ENCODE measurements at places on chromosomes 2 and 18.

DNA sequence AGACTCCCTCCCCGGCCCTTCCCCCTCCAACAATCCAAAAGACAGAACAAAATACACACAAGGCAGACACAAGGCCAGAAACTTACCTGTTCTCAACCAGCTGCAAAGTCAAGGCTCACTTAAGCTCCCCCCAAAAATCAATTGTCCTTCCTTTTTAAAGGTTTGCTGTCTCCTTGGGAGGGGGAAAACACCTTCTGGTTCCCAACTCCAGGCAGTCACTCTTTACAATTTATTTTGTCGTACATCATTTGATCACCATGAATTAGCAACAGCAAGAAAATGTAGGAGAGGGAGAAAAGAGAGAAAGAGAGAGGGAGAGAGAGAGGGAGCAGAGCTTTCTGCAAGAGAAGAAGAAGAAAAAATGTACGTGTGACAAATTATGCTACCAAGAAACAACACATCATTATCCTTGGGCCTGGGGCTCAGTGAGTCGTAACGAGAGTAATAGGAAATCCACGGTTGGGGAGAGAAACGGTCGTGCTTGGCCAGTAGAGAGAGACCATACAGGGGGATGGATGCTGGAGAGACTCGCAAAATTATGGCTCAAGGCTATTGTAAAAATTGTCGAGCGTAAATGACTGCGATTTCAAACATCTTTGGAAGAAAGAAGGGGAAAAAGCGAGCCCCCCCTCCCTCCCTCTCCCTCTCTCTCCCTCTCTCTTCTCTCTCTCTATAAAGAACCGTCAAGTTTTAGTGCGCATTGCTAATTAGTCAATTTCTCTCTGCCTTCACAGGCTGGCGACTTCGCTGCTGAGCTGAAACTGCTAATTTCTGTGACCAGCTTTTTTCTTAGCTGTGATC is at the start of gene KLHL14:
Gene KLHL14, minus strand, starts transcription at position 443 of the 801 bp plus-strand sequence. CDS start 2,432 bp downstream, outside the sequence.
- H3K27me3 ChIP-seq: peaks cover 51% of the 10 kb centered on the region
- H3K4me1 ChIP-seq: peaks cover 40% of the 10 kb centered on the region
- no peak within 1 kb of the TSS for H3K27ac ChIP-seq
- no peak for ATAC-seq
- peak within 1 kb of the TSS; percentile 15 for H3K4me3 ChIP-seq

GRCh38 chr18:6058941-6059340 is 163.6 kb upstream of the TMEM200C start:
- no peaks in the 10 kb centered on the region for H3K27me3 ChIP-seq
- H3K4me3 ChIP-seq: no peak overlapping the region
- H3K36me3 ChIP-seq: no peaks in the 10 kb centered on the region
- no peaks in the 10 kb centered on the region for H3K4me1 ChIP-seq
- peak overlapping the region; percentile 1 for H3K27ac ChIP-seq
- ATAC-seq: no peak

DNA sequence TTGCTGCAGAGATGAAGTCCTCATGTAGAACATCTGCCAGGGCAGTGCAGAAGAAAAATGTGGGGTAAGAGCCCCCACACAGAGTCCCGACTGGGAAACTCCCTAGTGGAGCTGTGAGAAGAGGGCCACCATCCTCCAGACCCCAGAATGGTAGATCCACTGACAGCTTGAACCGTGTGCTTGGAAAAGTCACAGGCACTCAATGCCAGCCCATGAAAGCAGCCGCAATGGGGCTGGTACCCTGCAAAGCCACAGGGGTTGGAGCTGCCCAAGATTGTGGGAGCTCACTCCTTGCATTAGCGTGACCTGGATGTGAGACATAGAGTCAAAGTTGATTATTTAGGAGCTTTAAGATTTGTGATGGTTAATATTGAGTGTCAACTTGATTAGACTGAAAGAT is 197.8 kb downstream of the CCDC102B start:
- no peak overlapping the region for H3K27ac ChIP-seq
- no peaks in the 10 kb centered on the region for H3K36me3 ChIP-seq
- no peaks in the 10 kb centered on the region for H3K4me1 ChIP-seq
- no peak for ATAC-seq
- H3K27me3 ChIP-seq: no peaks in the 10 kb centered on the region

DNA sequence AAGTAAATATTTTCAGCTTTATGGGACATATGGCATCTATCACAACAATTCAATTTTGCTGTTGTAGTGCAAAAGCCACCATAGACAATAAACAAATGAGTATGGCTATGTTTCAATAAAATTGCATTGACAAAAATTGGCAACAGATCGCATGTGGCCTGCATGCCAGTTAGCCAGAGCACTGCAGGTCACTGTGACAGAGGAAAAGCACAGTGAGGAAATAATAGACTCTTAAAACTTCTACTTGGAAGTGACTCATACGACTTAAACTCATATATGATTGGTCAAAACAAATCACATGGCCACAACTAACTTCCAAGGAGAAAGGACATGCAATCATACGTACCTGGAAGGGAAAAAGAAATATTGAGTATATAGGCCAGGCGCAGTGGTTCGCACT is 44.4 kb downstream of the EXOC6B start:
- H3K27ac ChIP-seq: no peak overlapping the region
- H3K4me1 ChIP-seq: peaks cover 18% of the 10 kb centered on the region
- no peak overlapping the region for H3K4me3 ChIP-seq
- no peaks in the 10 kb centered on the region for H3K36me3 ChIP-seq

- no peaks in the 10 kb centered on the region for H3K27me3 ChIP-seq
- H3K36me3 ChIP-seq: peaks cover 8% of the 10 kb centered on the region
- ATAC-seq: peak; percentile 67
These were observed 74.2 kb downstream of the RAB31 start for GRCh38 chr18:9782073-9782857.

GRCh38 chr2:109331081-109331480 is 202.1 kb downstream of the SH3RF3 start:
- ATAC-seq: no peak
- peaks cover 26% of the 10 kb centered on the region for H3K4me1 ChIP-seq

DNA sequence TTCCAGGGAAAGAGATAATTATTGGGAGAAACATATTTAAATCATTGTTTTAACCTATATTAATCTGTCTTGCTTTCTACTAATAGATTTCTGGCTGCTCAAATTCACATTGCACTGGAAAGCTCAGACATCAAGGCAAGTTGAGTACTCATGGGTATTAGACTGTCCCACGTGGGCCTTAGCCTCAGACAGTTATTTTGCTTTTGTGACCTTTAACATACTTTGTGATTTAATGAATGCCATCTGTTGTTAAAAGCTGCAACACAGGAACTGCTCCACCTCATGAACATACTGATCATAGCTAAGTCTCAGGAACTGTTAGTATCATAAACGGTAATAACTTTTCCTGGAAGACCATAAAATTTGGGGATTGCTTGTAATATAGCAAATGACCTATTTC is 2.7 kb upstream of the LCT start:
- peaks cover 29% of the 10 kb centered on the region for H3K36me3 ChIP-seq
- H3K4me3 ChIP-seq: no peak overlapping the region
- no peak overlapping the region for H3K27ac ChIP-seq
- no peaks in the 10 kb centered on the region for H3K27me3 ChIP-seq
- H3K4me1 ChIP-seq: no peaks in the 10 kb centered on the region
- peak; percentile 84 for ATAC-seq

GRCh38 chr2:23283-23682 is 23.0 kb downstream of the FAM110C start:
- H3K4me3 ChIP-seq: no peak overlapping the region
- no peaks in the 10 kb centered on the region for H3K36me3 ChIP-seq
- no peak overlapping the region for H3K27ac ChIP-seq
- H3K4me1 ChIP-seq: no peaks in the 10 kb centered on the region

GRCh38 chr2:131034122-131035051 is 58.9 kb downstream of the FAM168B start:
- ATAC-seq: peak; percentile 68
- no peaks in the 10 kb centered on the region for H3K36me3 ChIP-seq
- H3K4me1 ChIP-seq: peaks cover 5% of the 10 kb centered on the region
- peak overlapping the region; percentile 53 for H3K27ac ChIP-seq
- peak overlapping the region; percentile 65 for H3K4me3 ChIP-seq
- peaks cover 7% of the 10 kb centered on the region for H3K27me3 ChIP-seq

- no peaks in the 10 kb centered on the region for H3K4me1 ChIP-seq
- H3K27me3 ChIP-seq: no peaks in the 10 kb centered on the region
- ATAC-seq: no peak
- no peak overlapping the region for H3K4me3 ChIP-seq
These were observed 7.4 kb downstream of the RAPGEF4 start for GRCh38 chr2:172742931-172743540.

GRCh38 chr2:67567886-67568285 is 170.8 kb downstream of the ETAA1 start:
- no peak for ATAC-seq
- H3K27ac ChIP-seq: no peak overlapping the region
- H3K4me3 ChIP-seq: no peak overlapping the region
- peaks cover 3% of the 10 kb centered on the region for H3K4me1 ChIP-seq
- no peaks in the 10 kb centered on the region for H3K27me3 ChIP-seq

DNA sequence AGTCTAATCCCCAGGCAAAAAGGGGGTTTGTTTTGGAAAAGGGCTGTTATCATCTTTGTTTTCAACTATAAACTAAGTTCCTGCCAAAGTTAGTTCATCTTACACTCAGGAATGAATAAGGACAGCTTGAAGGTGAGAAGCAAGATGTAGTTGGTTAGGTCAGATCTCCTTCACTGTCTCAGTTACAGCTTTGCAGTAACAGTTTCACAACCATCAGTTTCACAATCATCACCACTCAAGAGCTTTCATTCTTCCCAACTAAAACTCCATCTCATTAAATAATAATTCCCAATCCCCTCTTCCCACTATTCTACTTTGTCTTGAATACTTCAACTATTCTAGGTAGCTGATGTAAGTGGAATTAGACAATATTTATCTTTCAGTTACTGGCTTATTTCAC is 200.9 kb downstream of the NYAP2 start:
- H3K27me3 ChIP-seq: no peaks in the 10 kb centered on the region
- no peak overlapping the region for H3K4me3 ChIP-seq

GRCh38 chr2:37774976-37775907 is 103.8 kb upstream of the CDC42EP3 start:
- no peak overlapping the region for H3K4me3 ChIP-seq
- H3K36me3 ChIP-seq: no peaks in the 10 kb centered on the region
- no peaks in the 10 kb centered on the region for H3K27me3 ChIP-seq
- peak overlapping the region; percentile 84 for H3K27ac ChIP-seq

DNA sequence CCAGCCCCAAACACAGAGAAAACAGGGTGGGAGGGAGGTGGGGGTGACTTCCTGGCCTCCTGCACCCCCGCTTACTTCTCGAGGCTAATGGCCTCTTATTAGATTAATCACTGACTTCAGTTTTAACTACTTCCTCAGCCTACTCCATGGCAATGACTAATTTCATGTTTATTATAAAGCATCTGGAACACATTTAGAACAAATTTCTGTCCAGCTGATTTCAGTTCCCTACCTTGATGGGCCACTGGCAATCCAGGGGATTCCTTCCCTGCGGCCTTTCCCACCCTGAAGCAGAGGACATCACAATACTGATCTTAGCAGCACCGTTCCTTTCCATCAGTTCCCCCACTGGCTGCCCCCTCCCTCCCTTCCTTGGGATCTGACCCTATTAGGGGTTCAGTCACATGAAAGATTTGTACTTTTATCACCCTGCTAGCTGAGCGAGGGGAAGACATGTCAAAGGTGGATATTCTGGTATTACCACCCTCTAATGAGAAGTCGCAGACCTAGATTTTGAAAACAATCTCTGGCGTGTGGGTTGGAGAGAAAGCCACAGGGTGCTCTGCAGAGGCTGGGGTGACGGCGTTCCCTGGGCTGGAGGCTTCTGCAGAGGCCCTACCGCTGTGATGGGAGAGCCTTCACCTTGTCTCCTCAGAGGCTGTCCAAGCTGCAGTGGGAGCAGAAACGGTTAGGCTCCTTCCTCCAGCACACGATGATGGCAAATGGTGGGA is 67.6 kb downstream of the KIAA2012 start:
- H3K4me1 ChIP-seq: peaks cover 4% of the 10 kb centered on the region
- H3K4me3 ChIP-seq: no peak overlapping the region
- ATAC-seq: no peak
- no peaks in the 10 kb centered on the region for H3K36me3 ChIP-seq
- no peaks in the 10 kb centered on the region for H3K27me3 ChIP-seq

- no peak overlapping the region for H3K4me3 ChIP-seq
- H3K4me1 ChIP-seq: no peaks in the 10 kb centered on the region
- H3K36me3 ChIP-seq: no peaks in the 10 kb centered on the region
- H3K27ac ChIP-seq: no peak overlapping the region
- H3K27me3 ChIP-seq: no peaks in the 10 kb centered on the region
These were observed 691.3 kb downstream of the LRP1B start for GRCh38 chr2:141439524-141439923.

DNA sequence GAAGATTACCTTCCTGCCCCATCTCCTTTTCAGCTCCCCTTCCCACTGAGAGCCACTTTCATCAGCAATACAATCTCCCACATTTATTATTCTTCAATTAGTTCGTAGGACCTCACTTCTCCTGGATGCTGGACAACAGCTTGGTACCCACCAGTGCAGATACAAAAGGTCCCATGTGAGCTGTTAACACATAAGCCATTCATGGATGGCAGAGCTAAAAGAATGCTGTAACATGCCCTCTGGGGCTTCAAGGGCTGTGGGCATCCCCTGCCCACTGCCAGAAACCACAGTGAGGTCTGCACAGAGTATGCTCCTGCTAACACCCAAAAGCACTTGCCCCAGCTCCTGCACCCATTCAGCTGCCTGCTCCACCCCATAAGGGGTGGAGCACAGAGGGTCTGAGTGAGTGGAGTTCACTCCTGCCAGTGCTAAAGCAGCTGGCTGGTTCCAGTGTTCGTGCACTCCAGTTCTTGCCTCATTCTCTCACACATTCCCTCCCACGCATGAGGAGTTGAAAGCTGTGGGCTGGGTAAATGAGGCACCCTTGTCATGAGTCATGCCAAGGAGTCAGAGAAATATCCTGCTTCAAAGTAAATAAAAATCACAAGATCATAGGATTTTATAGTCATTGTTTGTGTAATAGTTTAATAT is 305.9 kb upstream of the TMEFF2 start:
- no peaks in the 10 kb centered on the region for H3K4me1 ChIP-seq
- H3K4me3 ChIP-seq: no peak overlapping the region
- ATAC-seq: no peak
- no peak overlapping the region for H3K27ac ChIP-seq
- no peaks in the 10 kb centered on the region for H3K27me3 ChIP-seq

GRCh38 chr2:24722141-24722790 is 70.9 kb downstream of the PTRHD1 start:
- no peaks in the 10 kb centered on the region for H3K36me3 ChIP-seq
- ATAC-seq: no peak
- H3K27ac ChIP-seq: peak overlapping the region; percentile 28
- H3K4me3 ChIP-seq: no peak overlapping the region
- H3K4me1 ChIP-seq: peaks cover 18% of the 10 kb centered on the region
- no peaks in the 10 kb centered on the region for H3K27me3 ChIP-seq

- peak overlapping the region; percentile 98 for H3K27ac ChIP-seq
- no peak for ATAC-seq
- H3K27me3 ChIP-seq: no peaks in the 10 kb centered on the region
- H3K4me3 ChIP-seq: peak overlapping the region; percentile 88
These were observed 1.5 kb downstream of the ESCO1 start for GRCh38 chr18:21598726-21599584.
